Transverse colon (tissue), 4 donors: ENCODE measurements at places on chromosomes 1 and 21. TPM values are rescaled to one million over a fixed set of nuclear protein-coding genes. Genes with fewer than 3 reads are reported as not detected.

- DNase-seq = no peak
Measured at GRCh38 chr1:229013981-229014380, 256.9 kb upstream of the RAB4A start.

- peak; percentile 33 for DNase-seq
Measured at GRCh38 chr1:56527548-56528302, 51.6 kb downstream of the PLPP3 start.

DNA sequence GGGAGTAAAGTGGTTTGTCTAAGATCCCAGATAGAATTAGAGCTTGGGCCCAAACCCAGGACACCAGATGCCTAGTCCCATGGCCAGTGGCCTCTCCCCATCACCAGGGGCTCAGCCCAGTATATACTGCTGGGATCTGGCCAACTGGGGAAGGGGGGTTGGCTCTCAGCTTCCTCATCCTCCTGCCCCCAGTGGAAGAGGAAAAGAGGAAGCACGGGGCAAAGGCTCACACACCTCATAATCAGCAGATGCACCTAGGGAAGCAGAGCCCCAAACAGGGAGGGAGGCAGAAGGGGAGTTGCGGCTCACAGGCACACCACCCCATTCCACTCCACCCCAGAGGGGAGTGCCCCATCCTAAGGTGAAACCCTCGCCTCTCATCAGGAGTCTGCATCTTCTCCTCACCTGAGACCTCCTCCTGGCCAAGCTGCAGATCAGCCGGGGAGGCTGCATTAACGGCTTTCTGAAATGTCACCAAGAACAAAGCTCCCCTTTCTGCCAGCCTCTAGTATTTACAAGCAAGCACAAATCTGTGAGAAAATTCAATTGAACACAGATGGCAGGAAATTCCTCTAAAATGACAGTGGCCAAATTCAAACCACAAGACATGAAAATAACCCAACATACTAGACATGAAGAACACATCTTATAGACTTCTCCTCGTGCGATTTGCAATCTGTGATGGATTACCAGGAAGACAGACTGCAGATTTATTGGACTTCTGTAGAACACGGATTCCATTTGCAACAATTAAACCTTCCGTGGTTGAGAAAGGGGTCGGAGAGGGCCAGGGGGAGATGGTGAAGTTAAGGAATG, 82.8 kb downstream of the GLIS1 start:
- DNase-seq = no peak

DNA sequence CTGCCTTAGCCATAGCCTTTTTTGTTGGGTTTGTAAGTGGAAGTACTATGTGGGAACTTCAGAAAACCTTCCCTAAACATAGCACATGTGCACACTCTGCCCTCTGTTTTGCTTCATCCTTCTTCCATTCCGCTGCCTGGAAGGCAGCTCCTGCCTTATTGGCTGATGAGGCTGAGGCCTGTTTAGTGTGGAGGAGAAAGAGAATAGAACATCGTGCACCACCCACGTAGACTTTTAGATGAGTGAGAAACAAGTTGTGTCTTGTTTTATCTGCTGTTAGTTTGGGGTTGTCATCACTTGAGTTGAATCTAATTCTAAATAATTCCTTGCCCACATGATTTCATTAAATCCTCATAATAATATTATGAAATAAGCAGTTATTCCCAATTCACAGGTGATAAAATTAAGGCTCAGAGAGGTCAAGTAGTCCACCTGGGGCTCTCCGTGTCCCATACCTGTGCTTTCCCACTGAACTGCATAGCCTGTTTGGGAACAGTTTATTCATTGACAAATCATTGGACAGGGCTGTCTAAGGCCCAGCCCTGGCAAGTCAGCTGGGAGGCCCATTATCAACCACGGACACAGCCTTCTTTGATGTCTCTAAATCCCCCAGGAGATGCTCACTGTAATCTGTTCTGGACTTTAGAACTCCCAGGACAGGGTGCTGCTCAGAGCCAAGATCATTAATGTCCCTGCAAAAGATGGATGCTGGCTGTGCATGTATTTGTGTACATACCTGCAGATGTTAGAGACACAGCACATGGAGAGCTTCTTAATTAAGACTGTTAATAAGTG, 93.0 kb downstream of the ABCA4 start:
- DNase-seq = no peak

DNA sequence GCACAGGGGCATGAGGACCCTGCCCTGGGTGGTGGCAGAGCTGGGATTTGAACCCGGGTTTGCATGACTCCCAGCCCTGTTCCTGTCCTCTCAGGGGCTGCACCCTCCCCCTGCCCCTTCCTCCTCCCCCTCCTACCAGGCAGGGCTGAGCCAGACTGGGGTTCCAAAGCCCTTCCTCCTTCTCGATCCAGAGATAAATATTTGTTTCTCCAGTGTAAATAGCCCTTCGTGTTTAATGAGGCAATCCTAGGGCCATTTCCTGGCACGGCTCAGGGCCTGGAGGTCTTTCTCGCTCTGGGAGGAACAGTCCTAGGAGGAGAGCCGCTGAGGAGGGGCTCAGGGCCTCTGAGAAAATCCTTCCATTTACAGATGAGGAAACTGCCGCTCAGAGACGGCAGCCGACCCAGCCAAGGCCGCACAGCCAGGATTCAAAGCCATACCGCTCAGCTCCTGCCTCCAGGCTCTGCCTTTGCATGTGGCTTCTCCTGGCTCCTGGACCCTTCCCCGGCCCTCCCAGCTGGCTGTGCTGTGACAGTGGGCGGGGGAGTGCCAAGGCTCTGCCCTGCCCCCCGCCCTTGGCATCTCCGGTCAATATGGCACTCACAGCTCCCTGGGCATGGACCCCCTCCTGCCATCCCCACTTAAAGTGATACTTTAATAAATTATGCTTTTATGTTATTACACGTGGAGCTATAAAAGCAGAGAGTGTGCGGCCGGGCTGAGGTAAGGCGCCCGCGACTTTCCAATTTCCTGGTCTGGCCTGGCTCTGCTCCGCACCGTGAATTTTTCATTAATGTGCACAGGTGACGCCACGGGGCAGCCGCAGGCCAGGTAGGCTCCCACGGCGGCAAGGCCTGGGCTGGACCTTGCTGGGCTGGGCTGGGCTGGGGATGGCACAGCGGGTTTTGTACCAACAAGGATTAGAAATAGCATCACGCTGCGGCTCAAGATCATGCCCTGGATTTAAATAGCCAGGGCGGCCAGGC, 114.7 kb upstream of the WNT4 start:
- peak; percentile 57 for DNase-seq

Gene GPR89B
- 6.4 TPM for total RNA-seq

Gene ERICH3
- total RNA-seq = 6.4 TPM

Gene DMBX1
- not detected for total RNA-seq

Gene CYP4A11
- total RNA-seq = not detected
